Ovary (tissue), 10 donors: ENCODE measurements at places on chromosomes 7 and 10. TPM values are rescaled to one million over a fixed set of nuclear protein-coding genes. Genes with fewer than 3 reads are reported as not detected.

- H3K4me1 ChIP-seq: no peaks in the 10 kb centered on the region
- H3K4me3 ChIP-seq: no peak overlapping the region
- no peak overlapping the region for H3K27ac ChIP-seq
- no peaks in the 10 kb centered on the region for H3K36me3 ChIP-seq
- DNase-seq: no peak
Observed at GRCh38 chr7:72446591-72447462, 34.7 kb upstream of the CALN1 start.

DNA sequence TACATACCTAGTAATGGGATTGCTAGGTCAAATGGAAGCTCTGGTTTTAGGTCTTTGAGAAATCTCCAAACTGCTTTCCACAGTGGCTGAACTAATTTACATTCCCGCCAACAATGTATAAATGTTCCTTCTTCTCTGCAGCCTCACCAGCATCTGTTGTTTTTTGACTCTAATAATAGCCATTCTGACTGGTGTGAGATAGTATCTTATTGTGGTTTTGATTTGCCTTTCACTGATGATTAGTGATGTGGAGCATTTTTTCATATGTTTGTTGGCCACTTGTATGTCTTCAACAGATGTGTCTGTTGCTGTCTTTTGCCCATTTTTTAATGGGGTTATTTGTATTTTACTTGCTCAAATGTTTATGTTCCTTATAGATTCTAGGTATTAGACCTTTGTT lies 675.5 kb downstream of the SUGCT start:
- H3K36me3 ChIP-seq: no peaks in the 10 kb centered on the region
- DNase-seq: no peak

GRCh38 chr7:12801107-12801506 lies 113.7 kb downstream of the ARL4A start:
- no peaks in the 10 kb centered on the region for H3K36me3 ChIP-seq
- H3K27me3 ChIP-seq: no peaks in the 10 kb centered on the region
- H3K4me3 ChIP-seq: no peak overlapping the region
- no peak overlapping the region for H3K27ac ChIP-seq
- no peaks in the 10 kb centered on the region for H3K4me1 ChIP-seq
- no peak for DNase-seq

- no peak for DNase-seq
- H3K27ac ChIP-seq: no peak overlapping the region
- H3K36me3 ChIP-seq: no peaks in the 10 kb centered on the region
Observed at GRCh38 chr7:139973101-139974050, 89.4 kb downstream of the PARP12 start.

GRCh38 chr7:28941633-28942032 lies 16.5 kb downstream of the TRIL start:
- no peaks in the 10 kb centered on the region for H3K27me3 ChIP-seq
- no peak overlapping the region for H3K27ac ChIP-seq
- no peak overlapping the region for H3K4me3 ChIP-seq
- no peak for DNase-seq

DNA sequence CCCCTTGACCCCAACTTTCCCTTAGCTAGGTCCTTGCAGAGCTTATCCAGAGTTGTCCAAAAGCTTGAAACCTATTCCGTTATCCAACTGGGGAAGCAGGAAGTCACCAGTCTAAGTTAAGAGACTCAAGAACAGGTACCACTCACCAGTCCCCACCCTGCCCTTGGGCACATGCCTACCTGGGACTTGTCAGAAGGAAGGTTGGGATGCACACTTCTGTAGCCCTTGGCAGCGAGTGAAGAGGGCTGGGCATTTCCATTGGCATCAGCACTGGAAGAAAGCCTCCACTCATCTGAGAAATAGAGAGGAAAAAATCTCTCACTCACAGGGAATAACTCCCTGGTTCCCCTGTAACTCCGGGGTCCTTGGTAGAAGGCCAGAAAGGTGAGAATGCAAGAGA lies 131.0 kb upstream of the PDLIM1 start:
- H3K4me1 ChIP-seq: no peaks in the 10 kb centered on the region
- no peaks in the 10 kb centered on the region for H3K27me3 ChIP-seq
- no peak overlapping the region for H3K27ac ChIP-seq
- no peaks in the 10 kb centered on the region for H3K36me3 ChIP-seq
- H3K4me3 ChIP-seq: no peak overlapping the region

- no peak overlapping the region for H3K4me3 ChIP-seq
- no peaks in the 10 kb centered on the region for H3K27me3 ChIP-seq
- H3K27ac ChIP-seq: no peak overlapping the region
- no peaks in the 10 kb centered on the region for H3K36me3 ChIP-seq
- DNase-seq: no peak
Observed at GRCh38 chr7:11343818-11344413, 370.2 kb downstream of the PHF14 start.

NRCAM gene
- total RNA-seq: 3.3 TPM

CNPY1 gene
- not detected for total RNA-seq

TFR2 gene
- 0.22 TPM for total RNA-seq
